Stimulated activated naive CD4-positive, alpha-beta T cell (primary cell): ENCODE measurements at places on chromosomes 2 and 18.

GRCh38 chr2:226780431-226780830 lies 19.2 kb downstream of the IRS1 start:
- no peak for DNase-seq

DNA sequence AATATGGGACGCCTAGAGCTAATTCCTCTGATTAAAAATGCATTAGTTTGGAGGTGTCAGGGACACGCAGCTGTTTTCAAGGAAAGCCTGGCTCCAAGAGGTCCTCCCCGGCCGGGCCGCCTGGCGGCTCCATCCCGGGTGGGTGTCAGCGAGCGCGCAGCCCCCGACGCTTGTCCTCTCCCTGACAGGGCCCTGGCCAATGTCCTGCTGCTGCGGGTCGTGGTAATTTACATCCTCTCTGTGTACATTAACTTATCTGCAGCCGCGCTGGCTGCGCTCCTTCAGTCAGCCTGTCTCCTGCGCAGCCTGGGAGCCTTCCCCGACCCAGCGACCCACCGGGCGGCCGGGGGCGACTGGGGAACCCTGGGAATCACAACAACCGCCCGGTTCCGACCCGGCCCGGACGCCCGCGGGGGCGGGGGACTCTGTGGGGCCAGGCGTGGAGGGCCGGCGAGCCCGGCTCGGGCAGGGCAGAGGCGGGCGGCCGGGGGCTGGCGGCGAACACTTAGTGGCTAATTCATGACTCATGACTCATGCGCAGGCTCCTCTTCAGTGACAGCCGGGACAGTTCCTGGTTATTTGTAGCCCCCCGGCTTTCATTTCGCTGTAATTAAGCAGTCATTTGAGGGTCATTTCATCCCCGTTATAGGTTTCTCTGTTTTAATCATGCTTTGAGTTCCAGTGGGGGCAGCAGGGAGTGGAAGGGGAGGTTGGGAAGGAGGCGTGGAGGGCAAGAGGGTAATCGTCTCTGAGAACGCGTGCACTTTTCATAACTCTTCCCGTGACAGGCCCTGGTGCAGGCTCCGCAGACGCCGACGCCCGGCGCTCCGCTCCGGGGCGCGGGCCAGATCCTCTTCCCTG lies 141.9 kb upstream of the CTAGE1 start:
- DNase-seq: no peak

- no peak for DNase-seq
Observed at GRCh38 chr2:127581050-127581345, 45.5 kb downstream of the MYO7B start.

GRCh38 chr18:55124078-55124763 lies 165.0 kb upstream of the CCDC68 start:
- DNase-seq: no peak

DNA sequence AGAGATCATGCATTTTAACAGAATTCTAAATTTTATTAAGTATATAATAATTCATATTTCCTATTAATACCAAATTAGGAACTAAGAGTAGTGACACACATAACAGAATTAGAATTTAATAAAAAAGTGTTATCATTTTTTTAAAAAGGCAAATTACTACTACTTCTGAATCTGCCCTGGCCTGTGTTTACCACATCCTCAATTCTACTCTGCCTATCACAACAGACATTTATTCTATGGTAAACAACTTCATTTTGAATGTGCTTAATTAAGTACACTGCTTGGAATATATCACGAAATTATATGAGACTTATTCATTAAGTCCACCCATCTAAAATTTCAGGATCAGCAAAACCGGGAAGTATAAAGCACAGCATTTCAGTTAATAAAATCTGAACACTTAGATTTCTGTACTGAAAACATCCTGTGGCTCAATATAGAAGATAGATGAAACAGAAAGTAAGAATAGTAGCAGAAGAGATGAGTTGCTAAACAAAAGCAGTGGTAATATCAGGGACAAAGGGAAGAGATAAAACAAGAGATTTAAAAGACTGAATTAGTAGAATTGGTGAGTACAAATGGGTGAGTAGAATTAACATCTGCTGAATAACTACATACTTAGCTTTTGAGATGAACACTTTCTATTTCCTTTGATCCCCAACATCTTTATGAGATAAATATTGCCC lies 3.7 kb downstream of the SMC6 start:
- DNase-seq: no peak

- no peak for DNase-seq
Observed at GRCh38 chr18:28167835-28168349, 9.0 kb downstream of the CDH2 start.

DNA sequence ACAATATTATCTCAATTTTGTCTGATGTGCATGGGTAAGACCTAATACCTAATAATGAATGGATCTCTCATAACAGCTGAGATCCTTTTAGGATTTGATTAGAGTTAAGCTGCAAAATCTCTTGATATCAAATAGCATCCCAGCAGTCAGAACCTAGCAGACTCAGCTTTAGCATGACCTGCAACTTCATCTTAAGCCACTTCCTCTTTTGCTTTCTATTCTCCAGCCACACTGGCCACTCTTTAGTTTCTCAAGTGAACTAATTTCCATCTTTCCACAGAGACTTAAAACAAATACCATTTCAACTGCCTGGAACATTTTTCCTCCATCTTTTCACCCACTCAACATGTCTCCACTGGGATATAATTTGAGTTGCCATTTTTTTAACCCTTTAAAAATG lies 1251.6 kb upstream of the ZEB2 start:
- no peak for DNase-seq

DNA sequence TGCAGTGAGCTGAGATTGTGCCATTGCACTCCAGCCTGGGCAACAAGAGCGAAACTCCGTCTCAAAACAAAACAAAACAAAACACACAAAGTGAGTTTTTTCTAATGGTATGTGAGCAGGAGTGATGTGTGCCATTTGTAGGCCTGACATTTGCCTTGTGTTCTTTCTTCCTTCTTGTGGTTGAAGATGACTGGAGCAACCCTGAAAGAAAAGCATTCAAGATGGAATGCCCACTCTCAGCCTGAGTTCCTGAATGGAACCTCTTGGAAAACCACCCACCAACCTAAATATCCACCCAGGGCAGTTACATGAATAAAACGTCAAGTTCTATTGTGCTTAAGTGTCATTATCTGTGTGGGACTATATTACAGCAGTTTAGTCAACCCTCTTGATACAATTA lies 26.5 kb downstream of the PGAP1 start:
- DNase-seq: no peak

GRCh38 chr18:23563377-23564043 lies 22.8 kb downstream of the NPC1 start:
- DNase-seq: no peak
